ENCODE measurements at places on chromosomes 2 and 18.

DNA sequence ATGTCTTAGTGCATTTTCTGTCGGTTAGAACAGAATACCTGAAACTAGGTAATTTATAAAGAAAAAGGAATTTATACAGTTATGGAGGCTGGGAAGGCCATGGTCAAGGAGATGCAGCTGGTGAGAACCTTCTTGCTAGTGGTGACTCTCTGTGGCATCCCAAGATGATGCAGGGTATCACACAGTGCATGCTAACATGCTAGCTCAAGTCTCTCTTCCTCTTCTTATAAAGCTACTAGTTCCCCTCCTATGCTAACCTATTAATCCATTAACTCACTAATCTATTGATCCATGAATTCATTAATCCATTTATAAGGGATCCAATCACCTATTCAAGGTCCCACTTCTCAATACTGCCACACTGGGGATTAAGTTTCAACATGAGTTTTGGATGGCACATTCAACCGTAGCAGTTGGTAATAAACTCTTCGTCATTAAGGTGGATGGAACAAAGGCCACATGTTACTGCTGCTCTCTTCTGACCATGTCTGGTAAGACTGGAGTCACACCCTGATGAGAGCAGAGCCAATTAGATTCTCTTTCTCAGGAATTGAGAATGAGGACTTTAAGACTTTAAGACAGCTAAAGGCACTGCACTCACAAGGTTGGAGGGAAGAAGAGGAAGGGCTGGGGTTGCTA, 211.6 kb upstream of the SMAD7 start:
- no peak for DNase-seq

- no peak for DNase-seq
These were observed 9.1 kb downstream of the MFSD6 start for GRCh38 chr2:190417045-190417842.

DNA sequence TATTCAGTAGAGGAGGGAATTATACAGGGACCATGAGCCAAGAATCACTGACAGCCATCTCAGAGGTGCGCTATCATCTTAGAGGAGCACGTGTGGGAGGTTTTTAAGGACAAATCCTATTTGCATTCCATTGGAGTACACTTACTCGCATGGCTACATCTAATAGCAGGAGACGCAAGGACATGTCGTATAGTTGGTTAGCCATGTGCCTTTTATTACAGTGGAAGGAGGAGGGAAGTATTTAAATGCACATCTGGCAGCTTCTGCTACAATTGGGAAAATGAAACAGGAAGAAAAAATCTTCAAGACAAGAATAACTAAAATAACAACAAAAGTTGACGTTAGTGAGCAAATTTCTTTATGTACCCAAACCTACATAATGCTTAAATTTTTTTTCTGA, 86.5 kb upstream of the UGP2 start:
- DNase-seq: no peak

DNA sequence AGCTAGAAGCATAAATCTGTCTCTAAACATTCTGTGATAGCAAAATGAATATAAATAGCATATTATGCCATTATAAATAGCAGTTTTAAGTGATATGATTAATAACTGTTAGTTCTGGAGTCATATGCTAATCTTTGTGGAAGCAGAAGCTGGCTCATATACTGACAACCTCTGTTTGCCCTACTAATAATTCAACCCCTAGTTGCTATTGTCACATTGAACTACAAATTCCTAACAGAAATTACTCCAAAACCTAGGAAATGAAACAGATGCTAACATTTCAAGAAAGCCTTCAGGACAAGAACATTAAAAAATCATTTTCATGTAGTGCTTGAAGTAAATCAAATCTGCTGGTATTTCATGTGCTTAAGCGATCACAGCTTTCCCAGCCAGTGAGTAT, 28.2 kb downstream of the CALCRL start:
- DNase-seq: no peak

DNA sequence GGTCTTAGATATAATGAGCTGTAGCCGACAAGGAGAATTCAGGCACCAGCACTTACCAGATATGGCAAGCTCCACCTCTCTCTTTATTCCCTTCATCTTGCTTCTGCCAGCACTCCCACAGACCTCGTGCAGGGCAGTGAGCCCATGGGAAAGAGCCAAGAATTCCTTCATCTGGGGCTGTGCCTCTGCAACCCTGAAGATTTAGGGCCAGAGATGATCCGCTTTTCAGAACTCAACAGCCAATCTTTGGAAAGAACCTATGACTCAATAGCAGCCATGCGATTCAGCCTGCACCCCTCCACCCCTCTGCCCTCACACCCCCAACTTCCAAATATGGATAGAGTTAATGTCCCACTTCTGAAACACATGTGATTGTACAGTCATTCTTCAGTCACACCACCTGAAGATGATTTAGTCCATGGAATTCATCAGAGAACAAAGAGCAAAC, 533.7 kb upstream of the TNP1 start:
- DNase-seq: no peak

Data from activated CD8-positive, alpha-beta memory T cell treated with anti-CD3 and anti-CD28 coated beads for 1 hour (primary cell).